ENCODE measurements at places on chromosomes 13 and 19. TPM values are rescaled to one million over a fixed set of nuclear protein-coding genes. Genes with fewer than 3 reads are reported as not detected.

OR7C1 gene
- not detected for total RNA-seq

DNA sequence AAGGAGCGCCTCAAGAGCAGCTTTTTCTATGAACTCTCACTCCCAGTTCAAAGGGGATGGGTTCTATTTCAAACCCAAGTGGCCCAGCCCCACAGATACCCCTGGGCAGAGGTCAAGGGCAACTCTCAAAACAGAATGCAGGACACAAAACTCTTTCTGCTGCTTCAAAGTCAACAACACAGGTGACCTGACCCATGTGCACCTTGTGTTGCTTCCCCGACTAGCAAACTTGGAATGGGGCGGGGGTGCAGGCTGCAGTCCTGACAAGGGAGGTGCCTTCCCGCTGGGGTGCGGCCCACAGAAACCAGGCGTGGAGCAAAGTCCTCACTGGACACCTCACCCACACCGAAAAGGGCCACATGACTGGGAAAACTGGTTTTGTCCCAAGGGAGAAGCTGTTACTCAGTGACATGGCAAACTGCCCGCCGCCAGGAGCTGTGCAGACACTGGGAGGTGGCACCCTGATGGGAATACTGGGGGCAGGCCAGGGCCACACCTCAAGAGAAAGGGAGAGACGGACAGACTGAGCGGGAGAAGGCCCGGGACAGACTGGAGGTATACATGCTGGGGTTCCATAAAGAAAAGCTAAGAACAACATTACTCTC, 17.4 kb downstream of the ZC3H4 start:
- peak; percentile 99 for DNase-seq

- peak; percentile 86 for DNase-seq
Observed at GRCh38 chr19:1259206-1259875, 9.8 kb upstream of the CIRBP start.

- no peak for DNase-seq
Observed at GRCh38 chr19:42152910-42153671, 20.8 kb upstream of the POU2F2 start.

RGS9BP gene
- total RNA-seq = 0.11 TPM

RPL13A gene
- total RNA-seq = 2,431 TPM

SLC27A1 gene
- total RNA-seq = 4.2 TPM

- DNase-seq = no peak
Observed at GRCh38 chr19:19409205-19409604, 3.7 kb downstream of the GATAD2A start.

C19orf73 gene
- 3.5 TPM for total RNA-seq

ZNF491 gene
- total RNA-seq = 1.9 TPM

DNA sequence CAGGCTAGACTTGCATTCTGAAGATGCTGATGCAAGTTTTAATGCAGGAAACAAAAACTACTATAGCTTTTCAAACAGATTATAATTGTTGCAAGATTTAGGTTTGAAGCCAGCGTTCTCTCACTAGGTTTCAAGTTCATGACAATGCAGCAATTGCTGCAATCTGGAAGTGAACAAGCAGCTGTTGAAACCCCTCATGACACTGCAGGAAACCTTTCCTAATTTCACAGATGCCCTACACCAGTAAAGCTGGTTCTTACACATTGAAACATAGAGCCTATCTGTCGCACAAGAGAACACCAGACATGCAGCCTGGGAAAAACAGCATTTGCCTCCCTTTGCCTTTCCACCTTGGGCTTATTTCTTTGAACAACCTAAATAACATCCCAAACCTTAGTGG, 1737.2 kb upstream of the MIR17HG start:
- no peak for DNase-seq

- DNase-seq = peak; percentile 29
Observed at GRCh38 chr19:49579947-49580263, 451 bp downstream of the NOSIP start.

DNA sequence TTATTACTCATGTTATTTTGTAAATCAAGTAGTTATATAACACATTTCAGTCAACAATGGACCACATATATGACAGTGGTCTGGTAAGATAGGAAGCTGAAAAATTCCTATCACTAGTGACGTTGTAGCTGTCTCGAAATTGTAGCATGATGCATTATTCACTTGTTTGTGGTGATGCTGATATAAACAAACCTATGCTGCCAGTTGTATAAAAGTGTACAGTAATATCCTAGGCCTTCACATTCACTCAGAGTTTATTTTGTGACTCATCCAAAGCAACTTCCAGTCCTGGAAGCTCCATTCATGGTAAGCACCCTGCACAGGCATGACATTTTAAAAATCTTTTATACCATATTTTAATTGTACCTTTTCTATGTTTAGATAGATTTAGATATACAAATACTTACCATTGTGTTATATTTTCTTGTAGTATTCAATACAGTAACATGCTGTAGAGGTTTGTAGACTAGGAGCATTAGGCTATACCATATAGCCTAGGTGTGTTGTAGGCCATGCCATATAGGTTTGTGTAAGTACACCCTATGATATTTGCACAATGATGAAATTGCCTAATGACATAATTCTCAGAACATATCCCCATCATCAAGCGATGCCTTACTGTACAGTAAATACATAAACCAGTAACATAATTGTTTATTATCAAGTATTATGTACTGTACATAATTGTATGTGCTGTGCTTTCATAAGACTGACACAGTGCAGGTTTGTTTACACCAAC, 49.3 kb downstream of the IFT88 start:
- no peak for DNase-seq

GRCh38 chr19:49473868-49474541, at the start of gene FLT3LG:
Gene FLT3LG, plus strand, starts transcription at chr19:49474215. Its CDS starts 425 bp downstream, at chr19:49474640.
- DNase-seq = peak; percentile 77

- no peak for DNase-seq
Observed at GRCh38 chr13:70668293-70668692, 560.0 kb upstream of the KLHL1 start.

DNA sequence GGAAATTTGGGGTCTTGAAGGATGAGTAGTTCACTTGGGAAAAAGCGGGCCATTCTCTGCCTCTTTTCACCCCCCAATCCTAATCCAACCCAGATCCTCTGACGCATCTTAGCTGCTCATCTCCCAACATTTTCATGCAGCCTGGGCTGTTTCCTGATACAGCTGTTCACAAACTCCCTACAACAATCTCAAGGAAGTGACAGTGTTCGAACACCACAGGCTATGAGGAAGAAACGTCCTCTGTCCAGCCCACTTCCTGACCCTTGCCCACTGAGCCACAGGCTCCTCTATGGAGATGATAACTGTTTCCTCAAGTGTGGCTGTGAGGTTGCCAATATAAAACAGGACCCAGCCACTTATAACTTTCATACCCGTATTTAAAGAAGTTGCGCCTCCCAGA, 16.2 kb downstream of the LMTK3 start:
- no peak for DNase-seq

PLIN4 gene
- 6.3 TPM for total RNA-seq

GRCh38 chr19:14440049-14440448, 6.9 kb downstream of the PKN1 start:
- DNase-seq = peak; percentile 71
